Right cardiac atrium (tissue), 5 donors: ENCODE measurements at places on chromosomes 16 and 17. TPM values are rescaled to one million over a fixed set of nuclear protein-coding genes. Genes with fewer than 3 reads are reported as not detected.

GRCh38 chr16:54577651-54578128 is 291.1 kb upstream of the IRX3 start:
- no peak for DNase-seq

DNA sequence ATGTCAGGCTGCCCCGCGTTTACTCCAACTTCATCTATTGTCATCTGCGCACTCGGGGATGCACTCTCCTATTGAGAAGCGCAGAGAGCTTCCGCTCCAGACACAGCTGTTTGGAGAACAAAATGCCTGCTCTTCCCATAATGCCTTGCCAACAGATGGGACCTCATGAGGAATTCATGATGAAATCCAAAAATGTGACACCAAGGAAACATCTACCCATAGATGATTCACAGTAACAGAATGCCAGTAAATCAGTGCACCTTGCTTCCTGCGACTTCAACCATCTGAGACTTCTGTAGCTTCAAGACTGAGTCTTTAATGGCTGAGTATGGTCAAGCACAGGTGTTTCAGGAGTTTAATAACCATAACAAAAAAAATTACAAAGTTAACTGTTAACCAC is 1144.9 kb upstream of the GOT2 start:
- DNase-seq: no peak

Gene RGS11
- total RNA-seq: 23.8 TPM

GRCh38 chr16:66451548-66451947 is 24.5 kb downstream of the BEAN1 start:
- no peak for DNase-seq

DNA sequence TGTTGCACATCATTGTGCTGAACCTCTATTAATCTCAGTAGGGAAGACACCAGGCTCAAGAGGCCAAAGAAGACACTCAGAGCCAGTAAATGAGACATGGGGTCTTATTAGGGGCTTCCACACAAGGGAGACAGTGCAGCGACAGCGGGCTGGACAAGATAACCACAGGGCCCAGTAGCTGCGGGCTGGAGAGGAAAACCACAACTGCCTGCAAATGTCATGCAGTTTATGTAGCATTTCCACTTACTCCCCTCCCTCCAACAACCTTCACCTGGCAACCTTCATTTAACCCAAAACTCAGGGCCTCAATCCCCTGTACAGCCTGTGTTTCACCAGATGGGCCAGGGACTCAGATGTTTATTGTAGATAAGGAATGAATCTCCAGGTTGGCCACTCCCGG is 185.6 kb downstream of the UTP18 start:
- DNase-seq: no peak

DNA sequence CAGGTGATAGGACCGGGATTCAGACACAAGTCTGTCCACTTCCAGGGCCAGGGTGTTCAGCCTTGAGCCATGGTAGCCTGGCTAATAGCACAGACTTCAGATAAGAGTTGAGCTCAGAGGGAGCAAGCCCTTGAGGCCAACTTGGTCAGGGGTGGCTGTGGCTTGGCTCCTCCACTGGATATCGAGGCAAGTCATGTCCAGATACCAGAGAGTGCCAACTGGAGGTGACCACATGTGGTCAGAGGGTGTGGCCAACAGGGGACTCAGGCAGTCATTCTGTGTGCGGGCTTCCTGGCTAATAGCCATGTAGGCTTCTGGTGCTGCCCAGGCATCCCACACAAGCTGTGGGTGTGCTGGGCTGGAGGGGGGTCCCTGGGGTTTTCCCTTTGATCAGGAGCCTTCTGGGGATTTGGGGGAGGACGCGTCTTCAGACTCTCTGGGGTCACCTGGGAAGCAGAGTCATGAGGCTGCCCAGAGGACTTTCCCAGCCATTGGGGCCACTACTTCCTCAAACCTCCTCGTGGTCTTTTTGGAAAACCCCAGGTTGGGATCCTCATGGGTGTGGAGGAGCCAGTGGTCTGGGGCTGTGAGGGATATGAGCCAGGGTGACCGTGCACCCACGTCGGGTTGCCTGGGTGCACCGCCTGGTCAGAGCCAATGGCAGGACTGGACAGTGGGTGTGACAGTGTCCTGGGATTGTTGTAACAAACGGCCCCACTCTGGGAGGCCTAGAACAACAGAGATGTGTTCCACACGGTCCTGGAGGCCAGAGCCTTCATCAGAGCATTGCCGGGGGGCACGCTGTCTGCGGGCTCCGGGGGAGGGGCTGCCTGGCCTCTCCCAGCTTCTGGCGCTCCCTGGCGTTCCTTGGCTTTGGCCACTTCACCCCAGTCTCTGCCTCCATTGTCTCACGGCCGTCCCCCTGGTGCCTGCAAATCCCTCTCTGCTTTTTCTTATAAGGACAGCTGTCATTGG is 25.0 kb downstream of the COX4I1 start:
- DNase-seq: no peak

GRCh38 chr17:17774009-17774881 is 62.5 kb downstream of the SREBF1 start:
- peak; percentile 74 for DNase-seq

Gene CDK3
- total RNA-seq: 2.5 TPM

DNA sequence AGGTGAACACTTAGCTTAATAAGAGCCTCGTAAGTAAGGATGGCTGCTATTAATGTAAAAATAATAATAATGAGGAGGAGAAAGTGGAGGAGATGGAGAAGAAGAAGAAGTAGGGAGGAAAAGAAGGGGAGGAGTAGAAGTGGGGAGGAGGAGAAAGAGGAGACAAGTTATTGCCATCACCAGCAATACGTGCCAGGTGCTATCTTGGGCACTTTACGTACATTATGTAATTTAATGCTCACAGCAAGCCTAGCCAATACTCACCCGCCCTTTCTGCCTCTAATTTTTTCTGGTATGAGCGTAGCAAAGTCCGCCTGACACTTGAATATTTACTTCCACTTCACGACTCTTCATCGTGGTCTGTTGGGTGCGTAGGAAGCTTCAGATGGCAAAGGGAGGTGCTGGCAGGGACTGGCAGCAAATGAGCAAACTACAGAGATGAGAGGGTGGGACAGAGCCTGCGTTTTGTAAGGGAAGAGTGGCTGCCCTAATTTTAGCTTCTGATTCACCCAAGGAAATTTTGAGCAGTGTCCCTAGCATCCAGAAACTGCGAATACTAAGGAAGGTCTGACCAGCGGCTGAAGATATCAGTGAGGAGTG is 42.1 kb upstream of the CDH13 start:
- DNase-seq: no peak

- no peak for DNase-seq
Measured at GRCh38 chr16:66656547-66656946, 40.0 kb downstream of the CMTM4 start.

DNA sequence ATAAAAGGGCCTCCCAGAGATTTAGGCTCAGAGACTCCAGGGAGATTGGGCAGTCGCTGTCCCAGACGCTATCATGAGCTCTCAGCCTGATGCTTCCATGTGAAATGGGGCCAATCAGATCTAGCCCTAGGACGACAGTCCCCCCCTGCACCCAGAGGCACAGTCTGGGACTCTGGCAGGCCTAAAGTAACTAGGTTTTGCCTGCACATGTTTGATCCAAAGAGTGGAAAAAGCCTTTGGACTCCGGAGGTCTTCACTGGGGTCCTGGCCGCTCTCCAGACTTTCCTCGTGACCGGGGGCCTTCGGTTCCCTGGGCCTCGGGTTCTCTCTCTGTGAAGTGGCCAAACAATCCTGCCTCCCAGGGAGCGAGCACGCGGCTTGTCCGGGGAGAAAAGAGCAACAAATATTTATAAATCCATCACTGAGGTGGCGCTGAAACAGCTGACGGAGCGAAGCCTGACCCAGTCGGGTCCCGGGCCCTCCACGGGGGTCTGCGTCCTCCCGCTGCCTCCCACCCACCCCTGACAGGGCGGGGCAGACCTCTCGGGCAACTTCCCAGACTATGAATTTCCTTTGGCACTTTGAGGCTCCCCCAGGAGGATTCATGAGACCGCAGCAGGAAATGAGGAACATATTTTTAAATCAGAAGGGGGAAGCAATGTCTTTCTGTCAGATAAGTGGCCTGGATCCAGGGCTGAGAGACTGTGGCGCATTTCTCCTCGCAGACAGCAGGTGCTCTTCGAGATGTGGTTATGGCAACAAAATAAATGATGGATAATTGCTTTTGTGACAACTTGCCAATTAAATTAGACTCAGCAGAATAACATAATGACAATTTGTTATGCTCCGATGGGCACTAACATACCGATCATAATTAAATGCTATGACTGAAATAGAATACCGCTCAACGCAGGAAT is 38.9 kb downstream of the MRPS23 start:
- DNase-seq: peak; percentile 78

DNA sequence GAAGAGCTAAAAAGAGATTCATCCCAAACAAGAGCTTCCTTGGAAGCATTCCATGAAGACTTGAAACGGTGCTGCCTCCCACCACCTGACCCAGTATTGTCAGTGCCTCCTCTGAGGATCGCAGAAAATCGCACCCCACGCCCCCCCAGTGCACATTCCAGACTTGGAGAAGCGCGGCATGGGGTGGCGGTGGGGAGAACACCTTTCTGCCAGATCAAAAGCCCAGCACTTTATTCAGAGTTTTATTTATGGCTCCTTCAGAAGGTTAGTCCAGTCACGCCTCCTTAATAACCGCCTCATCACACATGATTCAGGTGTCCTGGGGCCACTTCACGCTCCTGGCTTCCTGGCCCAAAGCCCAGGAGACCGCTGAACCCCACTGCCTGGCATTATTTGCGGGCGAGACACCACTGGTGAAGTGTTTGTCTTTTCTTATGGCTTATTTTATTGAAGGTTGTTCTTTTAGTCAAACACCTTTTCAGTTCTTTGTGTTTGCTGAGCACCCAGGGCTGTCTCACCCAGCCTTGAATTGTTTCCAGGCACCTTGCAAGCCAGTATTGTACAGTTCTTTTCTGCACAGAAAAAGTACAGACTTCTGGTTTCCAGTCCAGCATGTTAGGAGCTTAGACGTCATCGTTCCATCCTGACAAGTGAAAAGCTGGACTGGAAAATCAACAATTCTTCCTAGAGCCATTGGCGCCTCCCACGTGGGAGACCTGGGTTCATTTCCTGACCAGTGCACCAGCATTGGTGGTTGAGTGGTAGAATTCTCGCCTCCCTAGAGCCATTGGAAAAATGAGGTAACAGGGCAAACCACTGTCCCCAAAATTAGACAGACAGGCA is 79.6 kb upstream of the CACNG5 start:
- DNase-seq: no peak

Gene TBC1D26
- not detected for total RNA-seq

Gene NLRC3
- total RNA-seq: 0.85 TPM

Gene TEKT3
- 0.81 TPM for total RNA-seq

Gene SLC5A2
- total RNA-seq: not detected

GRCh38 chr17:36950027-36950426 is 1.3 kb downstream of the AATF start:
- DNase-seq: no peak

DNA sequence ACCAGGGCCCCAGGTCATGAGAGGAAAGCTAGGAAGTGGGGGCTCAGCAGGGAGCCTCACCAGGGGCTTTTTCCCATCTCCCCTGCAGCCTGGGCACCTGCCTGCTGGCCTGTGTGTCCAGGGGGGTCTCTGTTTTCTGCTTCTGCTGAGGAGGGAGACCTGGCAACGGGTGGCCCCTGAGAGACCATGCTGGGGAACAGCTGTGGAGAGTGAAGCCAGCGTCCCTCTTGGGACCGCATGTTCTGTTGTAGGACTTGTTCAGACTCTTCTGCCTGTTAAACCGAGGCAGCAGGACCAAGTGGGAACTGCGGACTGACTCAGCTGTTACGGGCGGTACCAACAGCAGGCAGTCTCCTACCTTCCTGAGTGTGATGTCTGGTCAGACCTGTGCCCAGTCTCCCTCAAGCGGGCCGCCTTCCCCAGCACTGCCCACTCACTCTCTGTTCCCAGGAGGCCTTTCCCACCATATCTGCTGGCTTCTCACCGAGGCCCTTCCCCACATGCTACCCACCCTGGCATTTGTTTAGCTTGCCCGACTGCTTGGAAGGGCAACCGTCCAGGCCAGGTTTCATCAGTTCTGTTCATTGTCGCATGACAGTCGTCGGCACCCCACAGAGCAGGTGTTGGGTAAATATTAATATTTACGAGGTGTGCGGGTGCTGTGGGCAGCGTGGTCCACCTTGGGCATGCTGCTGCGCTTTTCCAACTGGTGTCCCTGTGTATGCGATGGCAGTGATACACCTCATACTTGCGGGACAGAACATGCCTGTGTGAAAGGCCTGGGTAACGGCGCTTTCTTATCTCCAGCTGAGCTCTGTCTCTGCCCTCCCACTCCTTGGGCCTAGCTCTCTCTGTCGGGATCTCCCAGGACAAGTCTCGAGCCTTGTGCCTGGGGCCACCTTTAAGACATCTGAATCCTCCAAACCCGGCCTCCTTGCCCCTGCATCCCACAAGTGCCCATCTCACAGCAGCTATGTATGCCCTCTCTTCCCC is 69.4 kb downstream of the MPRIP start:
- peak; percentile 30 for DNase-seq

Gene PYY
- not detected for total RNA-seq

DNA sequence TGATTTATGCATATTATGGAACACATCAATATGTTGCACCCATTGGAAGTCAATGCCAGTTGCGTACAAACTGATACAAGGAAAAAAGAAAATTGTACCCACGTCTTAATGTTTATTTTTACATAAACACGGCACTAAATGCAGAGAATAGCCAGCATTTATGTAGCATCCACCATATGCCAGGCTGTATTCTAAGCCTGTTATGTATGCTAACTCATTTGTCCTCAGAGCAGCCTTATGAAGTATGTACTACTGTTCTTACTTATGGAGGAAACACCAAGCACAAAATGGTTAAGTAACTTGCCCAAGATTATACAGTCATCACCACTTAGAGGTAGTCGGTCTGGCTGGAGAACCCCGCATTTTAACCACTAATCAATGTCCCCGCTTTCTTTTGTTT is 837.9 kb upstream of the RBFOX1 start:
- DNase-seq: no peak

- no peak for DNase-seq
Measured at GRCh38 chr17:64572682-64573154, 65.9 kb downstream of the CEP95 start.

GRCh38 chr16:28136751-28137434 is 73.4 kb upstream of the GSG1L start:
- no peak for DNase-seq

GRCh38 chr17:39602533-39603303 is 5.0 kb downstream of the NEUROD2 start:
- DNase-seq: no peak

DNA sequence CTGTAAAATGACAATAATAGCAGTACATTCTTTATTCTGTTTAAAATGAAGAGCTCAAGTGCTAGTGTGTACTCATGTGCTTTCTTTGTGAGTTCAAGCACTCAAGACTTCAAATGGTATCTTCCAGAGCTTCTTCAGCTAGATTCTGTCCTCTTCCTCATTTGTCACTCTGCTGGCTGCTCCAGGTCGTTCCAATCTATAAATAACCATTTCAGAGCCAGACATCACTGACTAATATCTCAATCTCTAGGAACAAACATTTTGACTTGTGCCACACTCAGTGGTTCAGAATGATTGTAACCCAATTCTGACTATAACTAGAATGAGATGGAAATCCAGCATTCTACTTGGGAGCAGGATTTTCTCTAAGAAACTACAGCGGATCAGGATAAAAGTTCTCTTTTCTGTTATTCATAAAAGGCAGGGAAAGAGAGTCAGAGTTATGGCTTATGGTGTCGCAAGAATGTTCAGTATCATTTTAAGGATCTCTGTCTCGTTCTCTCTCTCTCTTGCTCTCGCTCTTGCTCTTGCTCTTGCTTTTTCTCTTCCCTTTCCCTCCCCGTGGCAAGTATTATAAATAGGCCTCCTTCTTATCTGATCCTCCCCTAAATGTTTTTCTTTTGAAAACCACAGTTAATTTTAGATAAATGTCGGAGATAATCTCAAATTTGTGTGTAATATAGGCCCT is 116.3 kb upstream of the MAF start:
- no peak for DNase-seq

Gene CPNE7
- not detected for total RNA-seq

- DNase-seq: peak; percentile 10
Measured at GRCh38 chr16:84502581-84502980, 1.9 kb downstream of the MEAK7 start.
